CD4-positive, CD25-positive, alpha-beta regulatory T cell (primary cell): ENCODE measurements at places on chromosomes 13 and 19. TPM values are rescaled to one million over a fixed set of nuclear protein-coding genes. Genes with fewer than 3 reads are reported as not detected.
A peak's percentile ranks its signal among the peaks of the same experiment; 100 is the strongest.

DNA sequence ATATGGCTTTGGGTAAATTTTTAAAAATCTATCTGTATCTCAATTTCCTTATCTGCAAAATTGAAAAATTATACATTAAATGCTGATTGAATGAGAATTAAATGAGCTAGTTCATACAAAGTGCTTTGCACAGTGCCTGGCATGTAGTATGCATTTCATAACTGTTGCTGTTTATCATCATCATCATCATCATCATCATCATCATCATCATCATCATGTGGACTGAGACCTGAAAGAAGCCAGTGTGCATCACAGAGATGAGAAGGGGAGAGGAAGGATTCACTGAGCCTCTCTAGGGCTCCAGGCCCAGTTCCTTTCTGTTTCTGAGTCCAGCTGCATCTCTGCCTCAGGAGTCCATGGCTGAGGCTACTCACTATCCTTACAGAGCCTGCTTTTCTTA, 6.9 kb upstream of the ZC3H13 start:
- no peak for DNase-seq

The ADPRHL1 gene
- total RNA-seq = 0.57 TPM

The ZNF317 gene
- total RNA-seq = 92.4 TPM

The PRDX2 gene
- 74.0 TPM for total RNA-seq

- no peak for DNase-seq
Observed at GRCh38 chr19:49210108-49210900, 52.7 kb downstream of the TRPM4 start.

- no peak for DNase-seq
Observed at GRCh38 chr13:52644108-52644507, 1.9 kb downstream of the HNRNPA1L2 start.

GRCh38 chr19:34757441-34757840, 15.6 kb downstream of the ZNF599 start:
- DNase-seq = no peak

The ZNF154 gene
- 3.7 TPM for total RNA-seq

- peak; percentile 81 for DNase-seq
Observed at GRCh38 chr19:12766051-12766521, 9.3 kb downstream of the HOOK2 start.

DNA sequence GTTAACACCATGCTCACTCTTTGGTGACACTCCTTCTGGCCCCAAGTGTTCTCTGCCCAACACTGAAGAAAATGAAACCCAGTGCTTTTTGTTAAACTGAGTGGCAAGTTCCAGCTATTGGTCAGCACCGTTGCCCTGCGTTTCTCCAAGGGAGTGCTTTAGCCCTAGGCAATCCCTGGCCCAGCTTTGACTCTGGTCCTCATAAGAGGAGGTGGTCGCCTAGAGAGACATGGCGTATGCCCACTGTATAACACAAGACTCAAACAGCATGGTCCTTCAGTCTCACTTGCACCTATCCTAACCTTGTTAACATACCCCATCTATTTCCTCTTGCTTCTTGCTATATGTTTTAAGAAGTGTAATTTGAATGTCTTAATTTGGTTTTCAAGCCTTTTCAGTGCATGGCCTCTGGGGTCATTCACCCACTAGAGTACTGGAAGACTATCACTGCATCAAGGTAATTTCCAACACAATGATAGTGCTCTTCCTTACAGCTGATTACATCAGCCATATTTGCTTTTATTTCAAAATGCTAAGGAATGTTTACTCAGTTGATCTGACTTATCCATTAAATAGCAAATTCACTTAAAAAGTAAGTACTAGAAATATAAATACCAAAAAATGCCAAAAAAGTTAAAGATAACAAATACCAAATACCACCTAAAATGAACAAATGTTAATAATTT, 190.5 kb upstream of the SOX21 start:
- DNase-seq = no peak

GRCh38 chr13:90388887-90389452, 958.5 kb upstream of the MIR17HG start:
- DNase-seq = no peak

DNA sequence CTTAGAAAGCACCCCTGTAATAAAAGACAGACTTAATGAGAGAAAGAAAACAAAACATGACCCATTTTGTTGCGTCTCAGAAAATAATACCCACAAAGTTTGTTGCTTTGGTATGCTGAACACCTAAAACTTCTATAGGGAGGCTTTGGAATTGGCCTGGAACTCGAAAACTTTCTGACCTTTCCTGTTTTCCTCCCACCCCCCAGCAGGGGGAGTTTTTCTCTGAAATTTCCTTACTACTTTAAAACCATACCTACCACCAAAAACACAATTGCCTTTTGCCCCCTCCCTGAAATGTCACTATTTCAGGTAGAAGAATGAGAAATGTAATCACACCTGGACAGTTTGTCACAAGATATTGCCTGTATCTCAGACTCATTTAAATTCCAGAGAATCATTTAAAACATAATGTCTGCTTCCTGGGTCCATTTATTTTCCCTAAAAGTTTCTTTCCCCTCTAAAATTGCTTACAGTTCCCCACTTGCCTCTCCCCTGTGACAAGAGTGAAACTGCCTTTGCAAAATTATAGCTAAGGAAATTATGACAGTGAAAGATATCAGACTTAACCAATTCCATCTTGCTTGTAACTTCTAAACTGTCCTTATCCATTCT, 2700.2 kb downstream of the PCDH9 start:
- no peak for DNase-seq

DNA sequence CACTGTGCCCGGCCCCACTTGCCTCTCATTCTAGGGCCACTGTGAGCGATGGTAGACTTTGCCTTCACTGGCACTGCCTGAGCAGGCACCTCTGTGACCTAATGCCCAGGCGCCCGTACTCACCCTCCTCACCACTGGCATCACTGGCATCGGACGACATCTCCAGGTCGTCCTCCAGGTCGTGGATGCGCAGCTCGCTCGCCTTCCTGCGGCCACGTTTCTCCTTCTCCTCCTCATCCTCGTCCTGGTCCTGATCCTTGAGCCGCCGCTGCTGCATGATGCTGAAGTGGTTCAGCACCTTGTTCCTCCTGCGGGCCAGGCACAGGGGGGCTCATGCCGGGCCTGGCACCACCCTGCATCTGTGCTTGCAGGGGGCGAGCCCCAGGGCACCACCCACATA, 7.5 kb upstream of the PSPN start:
- no peak for DNase-seq

DNA sequence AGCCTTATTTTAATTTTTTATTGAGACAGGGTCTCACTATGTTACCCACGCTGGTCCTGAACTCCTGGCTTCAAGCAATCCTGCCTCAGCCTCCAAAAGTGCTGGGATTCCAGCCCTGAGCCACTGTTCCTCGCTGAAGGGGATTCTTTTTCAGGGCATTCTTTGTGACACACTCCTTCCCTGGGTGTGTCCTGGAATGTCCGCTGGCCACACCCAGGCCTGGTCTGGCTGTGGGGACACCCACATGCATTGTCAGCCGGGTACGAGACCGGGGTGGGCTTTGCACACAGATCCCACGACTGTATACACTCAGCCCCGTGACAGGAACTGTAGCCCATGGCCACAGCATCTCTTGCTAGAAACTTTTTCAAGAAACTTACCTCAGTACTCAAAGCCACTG, 34.4 kb upstream of the GATAD2A start:
- DNase-seq = no peak

The SMIM24 gene
- total RNA-seq = 1.4 TPM

DNA sequence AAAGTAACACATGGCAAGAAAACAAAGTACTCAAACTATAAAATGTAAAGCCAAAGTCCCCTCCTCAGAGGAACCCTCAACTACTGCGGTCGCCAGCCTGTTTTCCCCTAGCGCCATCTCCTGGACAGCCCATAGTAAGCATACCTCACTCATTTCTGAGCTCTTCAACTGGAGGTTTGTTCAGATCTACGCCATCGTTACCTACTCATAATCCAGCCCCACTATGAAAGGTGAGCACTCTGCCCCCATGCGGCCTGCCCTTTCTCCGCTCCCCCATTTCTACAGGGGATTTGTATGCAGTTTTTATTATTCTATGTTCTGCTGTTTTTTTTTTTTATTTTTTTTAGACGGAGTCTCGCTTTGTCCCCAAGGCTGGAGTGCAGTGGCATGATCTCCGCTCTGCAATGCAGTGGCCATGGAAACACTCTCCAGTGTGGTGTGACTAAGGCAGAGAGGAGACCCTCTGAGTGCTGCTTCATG, 26.2 kb downstream of the OPA3 start:
- DNase-seq = peak; percentile 80

DNA sequence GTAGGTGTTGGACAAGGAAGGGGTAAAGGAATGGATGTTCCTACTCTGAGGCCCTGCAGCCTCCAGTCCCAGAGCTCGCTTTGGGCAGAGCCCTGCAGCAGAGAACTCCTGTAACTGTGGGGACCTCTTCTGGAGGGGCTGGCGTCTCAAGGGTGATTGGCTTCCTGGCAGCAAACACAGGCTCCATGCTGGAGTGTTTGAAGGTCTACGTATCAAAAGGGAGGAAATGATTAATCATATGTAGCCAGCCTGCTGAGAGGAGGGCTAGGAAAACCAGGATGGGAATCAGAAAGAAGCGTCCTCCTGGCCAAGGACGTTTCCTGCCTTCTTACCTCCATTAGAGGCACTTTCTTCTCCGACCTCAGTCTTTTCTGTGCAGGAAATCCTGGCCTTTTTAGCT, 208.5 kb downstream of the TSHZ3 start:
- no peak for DNase-seq

The AMH gene
- 3.5 TPM for total RNA-seq

DNA sequence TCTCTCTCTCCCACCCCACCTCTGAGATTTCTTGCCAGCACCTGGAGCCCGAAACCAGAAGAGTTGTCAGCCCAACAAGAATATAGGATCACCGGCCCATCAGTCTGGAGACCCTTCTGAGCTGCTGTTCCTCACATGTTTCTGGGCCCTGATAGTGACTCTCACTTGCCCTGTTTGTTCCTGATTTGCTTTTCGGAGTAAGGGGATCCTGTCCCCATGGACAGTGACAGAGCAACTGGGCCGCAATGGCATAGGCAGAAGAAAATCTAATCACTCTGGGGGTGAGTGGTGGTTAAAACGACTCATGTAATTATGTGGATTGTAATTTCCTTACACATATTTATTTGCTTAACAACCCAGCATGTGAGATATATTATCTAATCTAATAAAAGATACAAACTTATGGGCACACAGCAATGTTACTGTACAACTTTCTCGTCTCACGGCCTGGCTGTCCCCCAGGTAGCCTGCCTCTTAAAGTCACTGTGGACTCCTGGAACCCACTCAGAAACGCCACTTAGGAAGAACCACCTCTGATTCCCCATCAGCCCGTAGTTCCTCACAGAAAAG, 663 bp upstream of the SMAD9 start:
- DNase-seq = no peak

GRCh38 chr13:99313941-99314340, 6.7 kb upstream of the GPR183 start:
- DNase-seq = no peak

The ELSPBP1 gene
- not detected for total RNA-seq

DNA sequence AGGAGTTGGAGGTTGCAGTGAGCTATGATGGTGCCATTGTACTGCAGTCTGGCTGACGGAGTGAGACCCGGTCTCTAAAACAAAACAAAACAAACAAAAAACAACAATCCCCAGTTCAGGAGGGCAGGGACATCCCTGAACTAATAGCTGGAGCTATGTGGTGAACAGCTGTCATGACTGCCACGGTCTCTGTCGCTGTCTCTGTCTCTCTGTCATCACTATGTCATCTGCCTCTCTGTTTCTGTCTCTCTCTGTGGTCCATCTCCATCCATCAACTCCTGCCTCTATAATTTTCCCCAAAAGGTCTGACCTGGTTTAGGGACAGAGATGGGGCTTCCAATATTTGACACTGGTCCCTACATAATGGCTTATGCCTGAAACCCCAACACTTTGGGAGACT, 7.4 kb downstream of the ITPKC start:
- DNase-seq = no peak

DNA sequence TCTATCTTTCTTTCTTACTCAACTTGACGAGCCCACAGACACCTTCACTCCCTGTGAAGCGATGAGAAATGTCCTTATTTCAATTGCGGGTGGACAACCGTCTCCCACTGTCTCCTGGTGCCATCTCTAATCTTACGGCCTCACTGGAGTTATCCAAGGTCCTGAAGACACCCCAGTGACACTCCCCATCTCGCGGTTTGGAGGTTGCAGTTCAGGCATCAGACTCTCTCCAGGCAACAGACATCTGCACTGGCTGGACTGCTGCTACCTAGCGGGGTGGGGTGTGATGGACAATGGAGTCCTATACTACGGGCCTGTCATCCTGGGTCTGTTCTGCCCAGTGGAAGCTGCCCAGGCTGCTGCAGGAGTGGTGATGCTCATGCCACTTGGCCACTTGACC, 18.3 kb upstream of the IRS2 start:
- no peak for DNase-seq

The SAMD4B gene
- 78.9 TPM for total RNA-seq

GRCh38 chr19:16778796-16779411, 50.3 kb upstream of the SIN3B start:
- peak; percentile 24 for DNase-seq

DNA sequence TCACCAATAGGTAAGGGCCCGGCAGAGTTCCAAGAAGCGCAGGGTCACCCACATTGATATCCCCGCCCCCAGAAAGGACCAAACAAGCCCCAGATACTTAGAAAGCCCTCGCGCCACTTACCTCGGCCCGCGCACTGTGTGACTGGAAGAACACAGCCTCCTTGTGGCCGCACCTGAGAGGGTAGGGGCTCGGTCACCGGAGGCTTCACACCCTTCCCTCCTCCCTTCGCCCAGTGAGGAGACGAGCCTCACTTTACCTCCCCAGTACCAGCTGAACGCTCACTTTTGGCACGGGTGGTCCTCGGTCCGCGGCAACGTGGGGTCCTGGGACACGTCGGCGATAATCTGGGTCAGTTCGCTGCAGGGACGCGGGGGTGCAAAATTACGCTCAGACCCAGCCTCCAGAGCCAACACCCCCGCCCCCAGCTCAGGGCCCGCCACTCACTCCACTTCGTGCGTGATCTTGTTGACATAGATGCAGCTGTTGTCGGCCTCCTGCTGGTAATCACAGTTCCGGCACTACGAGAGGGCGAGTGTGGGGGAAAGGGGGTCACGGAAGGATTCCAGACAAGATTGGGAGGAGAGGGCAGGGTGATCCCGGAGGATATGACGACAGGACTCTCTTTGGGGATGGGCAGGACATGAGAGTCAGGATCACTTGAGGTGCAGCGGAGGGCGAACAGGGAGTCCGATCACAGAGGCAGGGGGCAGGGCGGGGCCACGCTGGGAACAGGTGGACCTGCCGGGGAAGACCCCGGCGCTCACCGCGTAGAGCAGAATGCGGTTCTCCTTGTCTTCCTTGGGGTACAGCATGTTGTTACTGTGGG, 568 bp downstream of the POLR2I start:
- no peak for DNase-seq

The KIR3DL2 gene
- total RNA-seq = 0.74 TPM

The KANK3 gene
- total RNA-seq = 4.4 TPM

- no peak for DNase-seq
Observed at GRCh38 chr13:83895994-83896580, 13.8 kb upstream of the SLITRK1 start.

DNA sequence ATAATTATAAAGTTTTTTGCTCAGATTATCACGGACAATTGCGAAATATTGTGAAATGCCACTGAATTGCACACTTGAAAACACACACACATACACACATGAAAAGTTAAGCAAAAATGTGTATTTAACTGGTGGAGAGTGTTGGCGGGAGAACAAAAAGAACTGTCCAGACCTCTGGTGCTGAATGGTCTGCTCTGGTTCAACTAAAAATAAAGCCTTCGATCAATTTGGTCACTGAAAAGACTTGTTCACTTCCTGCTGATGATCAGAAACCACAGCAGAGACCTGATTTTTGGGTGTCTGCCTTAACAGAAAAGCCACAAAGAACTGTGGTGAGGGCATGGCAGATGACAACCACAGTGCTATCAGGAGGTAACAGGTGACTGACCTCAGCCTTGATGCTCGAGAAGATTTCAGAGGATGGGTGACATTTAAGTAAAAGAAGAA, 4.0 kb upstream of the IGFL1 start:
- DNase-seq = peak; percentile 23
